Immature natural killer cell (primary cell): ENCODE measurements at places on chromosomes 6 and 20. TPM values are rescaled to one million over a fixed set of nuclear protein-coding genes. Genes with fewer than 3 reads are reported as not detected.

The MTFR2 gene
- not detected for polyA plus RNA-seq

The BPIFB1 gene
- polyA plus RNA-seq: not detected

The GPX6 gene
- not detected for polyA plus RNA-seq

The ELOVL2 gene
- not detected for polyA plus RNA-seq

DNA sequence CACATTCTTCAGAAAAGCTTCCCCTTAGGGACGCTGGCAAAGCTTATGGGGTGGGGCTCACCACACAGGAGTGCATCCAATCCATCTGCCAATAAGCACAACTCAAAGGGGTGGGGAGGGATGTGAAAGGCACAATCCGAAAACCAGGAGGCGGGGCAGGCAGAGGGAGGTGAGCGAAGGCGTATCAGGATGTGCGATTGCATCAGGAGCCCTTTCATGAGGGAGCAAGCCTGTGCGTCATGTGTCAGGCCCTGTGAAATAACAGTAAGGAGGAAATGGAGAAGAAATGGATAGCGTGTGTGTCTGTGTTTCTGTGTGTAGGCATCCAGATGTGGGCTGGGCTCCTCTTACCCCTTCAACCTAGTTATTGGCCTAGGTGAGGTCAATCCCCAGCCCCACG, 382.4 kb upstream of the CDH4 start:
- no peaks in the 10 kb centered on the region for H3K36me3 ChIP-seq
- no peaks in the 10 kb centered on the region for H3K4me1 ChIP-seq
- H3K4me3 ChIP-seq: no peak overlapping the region
- peaks cover 3% of the 10 kb centered on the region for H3K27me3 ChIP-seq
- no peak for DNase-seq

DNA sequence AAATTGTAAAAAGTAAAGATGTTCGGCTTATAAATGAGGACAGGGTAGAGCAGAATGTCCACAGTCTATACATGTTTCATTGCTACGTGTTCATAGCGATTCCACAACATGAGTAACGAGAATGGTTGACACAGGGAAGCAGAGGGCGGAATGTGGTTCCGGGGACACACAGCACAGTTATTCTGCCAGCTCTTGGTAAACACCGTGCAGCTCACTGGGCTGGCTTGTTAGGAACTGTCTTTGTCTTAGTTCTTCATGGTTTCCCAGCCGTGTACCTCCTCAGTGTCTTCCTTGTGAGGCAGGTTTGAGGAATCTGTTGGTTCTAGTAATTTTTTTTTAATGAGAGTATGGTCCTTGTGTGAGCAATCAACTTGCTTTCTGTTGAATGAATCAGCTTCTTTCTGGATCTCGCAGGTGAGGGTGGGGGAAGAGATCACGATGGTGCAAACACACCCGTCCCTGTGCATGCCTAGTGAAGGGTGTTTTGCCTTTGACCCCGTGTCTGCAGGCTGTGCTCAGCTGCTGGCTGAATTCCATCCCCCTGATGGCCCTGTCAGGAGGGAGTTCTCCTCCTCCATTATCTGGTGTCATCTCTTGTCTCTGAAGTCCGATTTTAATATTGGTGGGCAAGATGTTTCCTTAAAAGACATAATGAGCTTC, 168.2 kb downstream of the SMOC2 start:
- no peak for DNase-seq
- peaks cover 4% of the 10 kb centered on the region for H3K27me3 ChIP-seq
- H3K36me3 ChIP-seq: no peaks in the 10 kb centered on the region
- H3K4me3 ChIP-seq: no peak overlapping the region
- peaks cover 4% of the 10 kb centered on the region for H3K4me1 ChIP-seq

DNA sequence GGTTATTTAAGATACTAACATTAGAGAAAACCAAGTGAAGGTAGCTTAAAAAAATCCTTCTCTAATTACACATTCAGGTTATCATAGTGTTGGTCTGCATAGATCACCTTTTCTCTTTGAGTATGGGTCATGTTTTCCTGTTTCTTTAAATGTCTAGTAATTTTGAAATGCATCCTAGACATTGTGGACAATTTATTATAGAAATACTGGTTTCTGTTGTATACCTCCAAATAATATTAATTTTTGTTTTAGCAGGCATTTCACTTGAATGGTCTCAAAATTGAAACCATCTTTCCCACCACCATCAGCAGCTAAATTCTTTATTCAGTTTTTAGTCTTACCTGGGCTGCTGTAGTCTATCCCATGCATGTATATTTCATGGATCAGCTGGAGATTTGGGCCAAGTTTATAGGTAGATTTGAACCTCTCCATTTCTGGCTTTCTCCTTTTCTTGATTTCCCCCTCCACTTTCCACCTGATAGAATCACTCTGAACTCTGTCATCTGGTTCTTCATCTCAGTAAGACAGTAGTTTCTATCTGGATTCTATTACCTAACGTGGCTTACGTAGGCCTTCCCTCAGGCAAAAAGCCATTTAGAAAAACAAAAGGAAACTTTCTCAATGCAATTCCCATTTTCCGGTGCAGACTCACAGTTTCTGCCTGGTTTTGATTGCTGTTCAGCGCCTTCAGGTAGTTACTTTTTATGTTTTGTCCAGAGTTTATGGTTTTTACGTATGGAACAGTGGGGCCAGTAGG, 52.3 kb downstream of the ZFAND3 start:
- H3K4me3 ChIP-seq: no peak overlapping the region
- peaks cover 3% of the 10 kb centered on the region for H3K36me3 ChIP-seq
- DNase-seq: no peak
- H3K27me3 ChIP-seq: no peaks in the 10 kb centered on the region
- H3K4me1 ChIP-seq: peaks cover 88% of the 10 kb centered on the region

DNA sequence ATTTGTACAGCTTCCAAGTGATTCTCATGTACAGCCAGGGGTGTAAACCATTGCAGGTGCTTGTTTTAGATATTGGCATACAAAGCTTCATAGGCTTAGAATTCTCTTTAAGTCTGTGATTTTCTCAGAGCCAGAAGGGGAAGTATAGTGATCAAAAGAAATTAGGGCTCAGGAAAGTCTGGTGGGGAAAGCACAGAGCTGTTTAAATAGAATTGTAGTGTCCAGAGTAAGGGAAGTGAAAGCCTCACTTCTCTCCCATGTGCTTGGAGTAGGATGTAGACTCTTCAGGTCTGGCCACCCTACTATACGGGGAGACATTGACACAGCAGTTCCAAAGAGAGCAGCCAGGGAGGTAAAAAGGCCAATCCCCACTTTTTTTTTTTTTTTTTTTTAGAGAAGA, 10.4 kb downstream of the GCNT2 start:
- H3K4me3 ChIP-seq: no peak overlapping the region
- DNase-seq: no peak
- no peak overlapping the region for H3K27ac ChIP-seq
- H3K27me3 ChIP-seq: peaks cover 9% of the 10 kb centered on the region
- peaks cover 42% of the 10 kb centered on the region for H3K4me1 ChIP-seq

- no peak for DNase-seq
- H3K27ac ChIP-seq: no peak overlapping the region
- H3K4me3 ChIP-seq: no peak overlapping the region
- H3K4me1 ChIP-seq: no peaks in the 10 kb centered on the region
Measured at GRCh38 chr6:145423936-145424335, 311.4 kb downstream of the EPM2A start.

GRCh38 chr6:167904791-167905190, 78.1 kb downstream of the AFDN start:
- no peaks in the 10 kb centered on the region for H3K36me3 ChIP-seq
- no peak overlapping the region for H3K27ac ChIP-seq
- DNase-seq: no peak
- no peaks in the 10 kb centered on the region for H3K27me3 ChIP-seq

The LRRC73 gene
- polyA plus RNA-seq: not detected

The REM1 gene
- not detected for polyA plus RNA-seq

DNA sequence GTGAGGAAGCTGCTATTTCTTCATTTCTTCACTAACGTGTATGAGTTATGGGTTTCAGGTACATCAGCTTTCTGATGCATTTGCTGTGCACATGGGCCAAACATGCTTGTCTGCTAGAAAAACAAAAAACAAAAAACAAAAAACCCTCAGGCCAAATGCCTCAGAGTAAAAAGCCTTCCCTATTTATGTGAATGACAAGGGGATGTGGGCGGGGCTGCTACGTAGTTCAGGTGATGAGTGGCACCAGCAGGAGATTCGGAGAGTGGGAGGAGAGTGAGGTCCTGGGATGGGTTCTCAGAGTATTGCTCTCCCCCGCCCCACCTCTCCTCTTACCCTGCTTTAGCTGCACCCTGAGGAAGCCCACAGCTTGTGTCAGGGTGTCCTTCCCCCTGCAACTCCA, 596.8 kb upstream of the JAG1 start:
- DNase-seq: no peak
- H3K36me3 ChIP-seq: no peaks in the 10 kb centered on the region
- H3K4me1 ChIP-seq: no peaks in the 10 kb centered on the region
- H3K27me3 ChIP-seq: no peaks in the 10 kb centered on the region
- H3K4me3 ChIP-seq: no peak overlapping the region

- H3K4me1 ChIP-seq: peaks cover 9% of the 10 kb centered on the region
- H3K4me3 ChIP-seq: no peak overlapping the region
- no peak overlapping the region for H3K27ac ChIP-seq
- no peak for DNase-seq
Measured at GRCh38 chr6:169215201-169215681, 38.4 kb downstream of the THBS2 start.

DNA sequence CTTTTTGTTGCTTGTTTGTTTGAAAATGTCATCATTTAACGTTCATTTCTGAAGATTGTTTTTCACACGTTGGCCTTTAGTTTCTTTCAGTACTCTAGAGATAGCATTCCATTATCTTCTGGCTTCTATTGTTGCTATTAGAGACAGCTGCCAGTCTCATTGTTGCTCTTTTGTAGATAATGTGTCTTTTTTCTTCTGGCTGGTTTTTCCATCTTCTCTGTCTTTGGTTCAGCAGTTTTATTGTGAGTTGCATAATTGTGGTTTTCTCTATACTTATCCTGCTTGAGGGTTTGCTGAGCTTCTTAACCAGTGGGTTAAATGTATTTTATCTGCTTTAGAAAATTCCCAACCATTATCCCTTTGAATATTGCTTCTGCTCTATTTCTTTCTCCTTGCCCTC, 23.2 kb upstream of the AIG1 start:
- H3K4me1 ChIP-seq: no peaks in the 10 kb centered on the region
- no peak overlapping the region for H3K27ac ChIP-seq
- H3K4me3 ChIP-seq: no peak overlapping the region
- DNase-seq: no peak

The ENPP3 gene
- 0.21 TPM for polyA plus RNA-seq

GRCh38 chr6:116139917-116140316, 14.0 kb upstream of the COL10A1 start:
- no peak for DNase-seq
- H3K36me3 ChIP-seq: no peaks in the 10 kb centered on the region
- H3K4me1 ChIP-seq: peaks cover 15% of the 10 kb centered on the region
- H3K4me3 ChIP-seq: no peak overlapping the region
- no peak overlapping the region for H3K27ac ChIP-seq
